ENCODE measurements at places on chromosomes 7 and 10. TPM values are rescaled to one million over a fixed set of nuclear protein-coding genes. Genes with fewer than 3 reads are reported as not detected.

Gene ZNF853
- total RNA-seq: 0.84 TPM

Gene BTBD16
- total RNA-seq: 0.16 TPM

Gene SEMA4G
- total RNA-seq: 176 TPM

Gene ZSCAN25
- total RNA-seq: 20.0 TPM

Gene AKR1B15
- total RNA-seq: 8.0 TPM

Gene SPDYE2B
- total RNA-seq: not detected

Gene GPR146
- 3.5 TPM for total RNA-seq

Gene SPAM1
- not detected for total RNA-seq

Gene SHH
- 9.6 TPM for total RNA-seq

Gene RAB18
- 88.9 TPM for total RNA-seq

Gene GDF2
- total RNA-seq: not detected

Gene EEPD1
- total RNA-seq: 9.9 TPM

Gene CPA5
- not detected for total RNA-seq

Gene PTPRN2
- 28.0 TPM for total RNA-seq

Gene CC2D2B
- total RNA-seq: 0.41 TPM

Gene ATG9B
- total RNA-seq: 0.90 TPM

Gene IFIT3
- 5.8 TPM for total RNA-seq

Gene CAMK2B
- total RNA-seq: 2.2 TPM

Gene PRKAR2B
- 4.6 TPM for total RNA-seq

Gene LRRC61
- 11.8 TPM for total RNA-seq

Gene CALU
- total RNA-seq: 133 TPM

Gene SPDYE3
- not detected for total RNA-seq

Gene LRRTM3
- total RNA-seq: 0.16 TPM

Gene CYTH3
- total RNA-seq: 10.4 TPM

Gene GIMAP6
- 7.5 TPM for total RNA-seq

Gene MKI67
- total RNA-seq: 14.0 TPM

Gene POLR2J2
- 14.7 TPM for total RNA-seq

Gene MSRB2
- total RNA-seq: 48.4 TPM

Gene MYL10
- not detected for total RNA-seq

Gene TBL2
- 25.4 TPM for total RNA-seq

Gene NAMPT
- 102 TPM for total RNA-seq

Gene SUN3
- 0.31 TPM for total RNA-seq

Gene CYP2C19
- 0.65 TPM for total RNA-seq

Gene POR
- total RNA-seq: 122 TPM

Gene SOSTDC1
- 6.7 TPM for total RNA-seq

Gene MTURN
- 7.2 TPM for total RNA-seq

Gene MYL7
- total RNA-seq: 2.0 TPM

Gene KIF11
- 1.7 TPM for total RNA-seq

Gene VSTM4
- 2.2 TPM for total RNA-seq

Gene PTPN20
- 1.7 TPM for total RNA-seq

Gene FEZF1
- not detected for total RNA-seq

Data from mucosa of descending colon (tissue), 3 donors.